ENCODE measurements at places on chromosomes 11 and 22.

GRCh38 chr11:118910309-118911112 is 15.2 kb downstream of the BCL9L start:
- no peak for DNase-seq

DNA sequence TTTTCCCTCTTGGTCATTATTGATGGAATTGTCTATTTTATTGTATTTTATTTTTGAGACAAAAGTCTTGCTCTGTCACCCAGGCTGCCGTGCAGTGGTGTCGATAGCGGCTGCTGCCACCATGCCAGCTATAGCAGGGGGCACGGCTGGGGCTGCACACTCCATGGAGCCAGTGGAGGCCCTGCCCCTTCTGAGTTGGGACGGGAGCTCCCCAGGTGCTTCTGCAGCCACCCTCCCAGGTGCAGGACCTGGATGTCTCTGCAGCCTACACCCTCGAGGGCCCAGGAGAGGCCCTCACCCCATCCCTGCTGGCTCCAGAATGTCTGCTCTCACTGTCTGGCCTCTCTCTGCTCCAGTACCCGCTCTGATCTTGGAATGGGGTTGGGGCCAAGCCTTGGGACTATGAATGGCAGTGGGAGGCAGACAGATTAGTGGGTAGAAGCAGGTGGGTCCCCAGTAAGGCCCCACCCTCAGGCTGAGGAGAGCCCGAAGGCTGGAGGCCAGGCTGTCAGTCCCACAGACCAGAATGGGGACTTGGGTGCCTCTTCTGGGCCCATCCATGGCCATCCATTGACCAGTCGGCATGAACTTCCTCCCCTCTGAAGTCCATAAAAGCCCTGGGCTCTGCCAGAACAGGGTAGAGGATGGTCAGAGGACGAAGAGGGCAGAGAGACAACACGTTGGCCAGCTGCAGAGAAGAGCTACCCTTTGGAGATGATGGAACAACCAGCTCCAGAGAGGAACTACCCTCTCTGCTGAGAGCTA is 49.6 kb upstream of the ATXN10 start:
- DNase-seq, result no peak

DNA sequence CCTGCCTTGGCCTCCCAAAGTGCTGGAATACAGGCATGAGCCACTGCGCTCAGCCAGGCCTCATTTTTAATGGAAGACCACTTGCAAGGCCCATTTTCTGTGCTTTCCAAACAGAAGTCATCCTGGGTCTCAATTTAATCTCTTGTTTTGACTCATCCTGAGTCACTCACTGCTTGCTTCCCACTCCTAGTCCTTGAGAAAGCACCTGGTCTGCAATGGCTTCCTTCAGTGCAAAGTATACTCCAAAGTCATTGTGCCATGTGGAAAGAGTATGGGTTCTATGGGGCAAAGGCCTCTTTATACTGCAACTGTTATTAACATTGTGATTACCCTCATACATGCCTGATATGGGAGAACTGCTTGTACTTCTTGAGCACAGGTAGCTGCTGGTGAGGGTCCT is 18.3 kb upstream of the SLC5A1 start:
- DNase-seq, result no peak

DNA sequence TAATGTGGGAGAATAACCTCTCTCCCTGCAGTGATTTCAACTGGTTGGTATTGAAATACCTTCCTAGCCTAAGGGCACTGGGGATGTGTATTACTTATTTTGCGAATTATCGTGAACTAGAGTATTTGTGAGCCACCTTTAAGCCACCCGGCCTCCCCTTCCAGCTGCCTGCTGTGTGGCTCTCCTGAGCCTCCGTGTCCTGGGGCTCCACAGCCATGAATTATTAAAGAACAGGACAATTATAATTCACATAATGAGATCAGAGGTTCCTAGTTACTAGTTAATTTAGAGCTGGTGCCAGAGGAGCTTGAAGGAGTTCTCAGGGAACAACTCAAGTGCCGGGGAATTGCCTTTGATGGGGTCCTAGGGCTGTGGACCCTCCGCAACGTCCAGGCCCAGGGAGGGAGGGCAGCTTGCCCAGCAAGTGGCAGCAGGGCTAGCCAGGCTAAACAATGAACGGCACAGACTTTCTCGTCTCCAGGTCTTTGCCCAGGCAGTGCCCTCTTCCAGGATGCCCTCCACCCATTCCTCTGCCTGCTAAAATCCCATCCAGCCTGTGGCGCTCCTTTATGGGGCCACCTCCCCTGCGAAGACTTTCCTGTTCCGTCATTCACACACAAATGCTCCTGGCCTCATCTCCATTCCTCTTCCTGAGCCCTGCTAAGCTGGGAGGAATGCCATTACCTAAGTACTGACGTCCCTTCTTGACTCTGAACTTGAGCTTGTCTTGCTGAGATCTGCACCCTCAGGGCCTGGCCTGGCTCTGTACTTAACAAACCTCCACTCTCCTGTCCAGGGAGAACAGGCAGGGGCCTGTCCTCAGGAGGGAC is 91.5 kb downstream of the RTL6 start:
- no peak for DNase-seq

DNA sequence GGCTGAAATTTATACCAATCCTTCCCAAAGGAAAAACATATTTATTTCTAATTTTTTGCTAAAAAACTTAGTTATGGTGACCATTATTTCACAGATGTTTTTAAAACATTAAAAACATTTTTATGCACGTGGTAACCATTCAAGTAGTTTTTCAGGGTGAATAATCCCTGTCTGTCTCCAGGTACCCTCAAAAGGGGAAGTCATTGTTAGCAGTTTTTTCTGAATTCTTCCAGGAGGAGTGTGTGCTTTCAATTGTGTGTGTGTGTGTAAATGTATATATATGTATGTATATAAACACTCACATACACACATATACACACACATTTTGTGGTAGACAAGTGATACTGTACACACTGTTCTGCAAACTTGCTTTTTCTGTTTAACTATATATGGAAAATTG is 43.9 kb downstream of the MIAT start:
- no peak for DNase-seq

- DNase-seq, result no peak
Observed at GRCh38 chr11:2136209-2136951, 2.8 kb downstream of the IGF2 start.

DNA sequence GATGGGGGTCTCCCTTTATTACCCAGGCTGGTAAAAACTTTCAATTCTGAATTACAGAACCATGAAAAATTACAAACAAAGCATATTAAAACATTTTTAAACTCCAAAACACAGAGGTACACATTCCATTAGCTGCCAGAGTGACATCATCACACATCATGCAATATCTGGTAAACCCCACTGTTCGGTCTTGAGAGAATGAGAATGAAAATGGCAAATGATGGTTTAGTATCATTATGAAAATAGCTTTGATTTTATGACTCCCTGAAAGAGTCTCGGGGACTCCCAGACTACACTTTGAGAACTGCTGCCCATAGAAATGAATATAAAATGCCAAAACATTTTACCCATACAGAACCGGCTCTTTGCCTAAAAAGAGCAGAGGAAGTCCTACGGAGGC is 18.8 kb downstream of the LARGE2 start:
- DNase-seq, result no peak

DNA sequence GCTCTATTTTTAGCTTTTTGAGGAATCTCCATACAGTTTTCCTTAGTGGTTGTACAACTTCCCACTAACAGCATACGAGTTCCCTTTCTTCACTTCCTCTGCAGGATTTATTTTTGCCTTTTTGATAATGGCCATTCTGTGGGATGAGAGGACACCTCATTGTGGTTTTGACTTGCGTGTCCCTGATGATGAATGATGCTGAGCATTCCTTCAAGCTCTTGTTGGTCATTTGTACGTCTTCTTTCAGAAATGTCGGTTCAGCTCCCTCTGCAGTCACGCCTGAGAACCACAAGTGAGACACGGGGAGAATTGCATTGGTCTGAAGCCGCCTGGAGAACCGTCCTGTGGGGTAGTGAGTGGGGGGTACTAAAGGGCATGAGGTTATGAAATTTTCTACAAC is 2.0 kb upstream of the KRTAP5-10 start:
- no peak for DNase-seq

DNA sequence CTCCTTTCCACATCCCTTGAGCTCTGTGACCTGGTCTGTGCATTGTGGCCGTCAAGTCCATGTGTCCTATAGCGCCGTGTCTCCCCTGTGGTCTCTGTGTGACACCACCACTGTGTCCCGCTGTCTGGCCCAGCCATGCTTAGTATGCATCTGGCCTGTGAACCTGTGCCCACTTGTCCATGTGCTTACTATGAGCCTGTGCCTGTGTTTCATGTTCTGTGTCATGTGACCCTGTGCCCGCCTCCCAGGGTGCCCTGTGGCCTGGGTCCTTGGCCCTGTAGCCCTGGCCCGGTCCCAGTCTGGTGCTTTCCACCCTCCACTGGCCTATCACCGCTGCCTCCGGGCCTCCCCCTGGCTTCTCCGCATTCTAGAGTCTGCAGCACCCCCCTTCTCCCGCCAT is 80.6 kb downstream of the CCDC83 start:
- DNase-seq, result no peak

GRCh38 chr11:84924154-84924692 is 702.9 kb downstream of the DLG2 start:
- no peak for DNase-seq

DNA sequence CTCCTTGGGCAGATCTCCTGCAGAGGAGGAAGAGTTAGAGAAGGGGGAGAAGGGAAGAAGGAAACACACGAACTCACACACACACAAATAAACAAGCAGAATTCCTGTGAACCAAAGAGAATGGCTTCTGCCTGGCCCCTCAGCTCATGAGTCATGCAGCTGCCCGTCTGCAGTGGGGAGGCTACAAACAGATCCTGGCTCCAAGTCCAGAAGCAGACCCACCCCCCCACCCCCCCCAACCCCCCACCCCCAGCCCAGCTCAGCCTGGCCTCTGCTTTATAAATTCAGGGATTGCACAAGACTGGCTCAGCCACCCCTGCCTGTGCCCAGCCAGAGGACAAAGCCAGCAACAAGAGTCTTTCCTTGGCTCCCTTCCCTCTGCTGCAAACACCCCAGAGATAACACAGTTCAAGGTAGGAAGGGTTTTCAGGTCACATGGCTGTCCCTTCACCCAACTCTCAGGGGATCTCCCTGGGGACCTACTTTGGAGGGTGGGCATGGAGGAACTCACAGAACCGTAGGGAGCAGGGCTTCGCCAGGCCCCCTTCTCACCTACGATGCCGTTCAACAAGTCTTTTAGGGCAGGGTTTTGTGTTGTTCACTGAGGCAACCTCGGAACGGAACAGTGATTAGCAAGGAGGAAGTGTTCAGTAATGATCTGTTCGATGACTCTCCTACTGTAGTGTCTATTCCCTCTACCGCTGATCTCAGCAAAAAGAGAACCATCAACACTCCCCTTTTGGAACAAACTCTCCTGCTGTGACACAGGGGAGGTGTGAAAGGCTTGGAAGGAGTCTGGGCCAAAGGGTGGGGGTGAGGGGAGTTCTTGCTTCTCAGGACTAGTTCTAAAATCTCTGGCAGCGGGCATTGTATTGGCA is 35.5 kb downstream of the RPL27A start:
- no peak for DNase-seq

DNA sequence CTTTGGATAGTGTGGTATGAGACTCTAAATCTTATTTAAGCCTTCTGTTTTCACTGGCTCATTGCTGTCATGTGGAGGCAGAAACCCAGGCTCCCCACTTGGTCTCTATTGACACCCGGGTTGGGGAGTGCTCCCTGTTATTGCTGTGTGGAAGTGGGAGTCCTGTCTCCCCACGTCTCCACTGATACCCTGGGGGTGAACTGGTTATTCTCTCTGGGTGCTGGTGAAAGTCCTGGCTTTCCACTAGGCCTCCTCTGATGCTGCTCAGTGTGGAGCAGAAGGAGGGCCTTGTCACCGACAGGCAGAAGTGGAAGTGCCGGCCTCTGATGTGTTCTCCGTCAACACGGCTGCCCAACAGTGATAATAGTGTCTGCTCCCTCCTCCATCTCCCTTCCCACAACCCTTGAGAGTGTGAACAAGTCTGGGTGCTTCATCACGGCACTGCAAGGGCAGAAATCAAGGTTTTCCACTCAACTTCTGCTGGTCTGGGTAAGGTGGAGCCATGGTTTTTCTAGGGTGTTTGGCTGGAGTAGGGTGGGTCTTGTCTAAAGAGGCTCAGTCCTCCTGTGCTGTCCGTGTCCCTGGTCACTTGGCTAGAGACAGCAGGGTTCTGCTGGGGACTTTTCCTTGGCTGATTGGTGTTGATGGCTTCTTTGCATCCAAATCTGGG is 240.7 kb upstream of the B3GAT1 start:
- DNase-seq, result no peak

DNA sequence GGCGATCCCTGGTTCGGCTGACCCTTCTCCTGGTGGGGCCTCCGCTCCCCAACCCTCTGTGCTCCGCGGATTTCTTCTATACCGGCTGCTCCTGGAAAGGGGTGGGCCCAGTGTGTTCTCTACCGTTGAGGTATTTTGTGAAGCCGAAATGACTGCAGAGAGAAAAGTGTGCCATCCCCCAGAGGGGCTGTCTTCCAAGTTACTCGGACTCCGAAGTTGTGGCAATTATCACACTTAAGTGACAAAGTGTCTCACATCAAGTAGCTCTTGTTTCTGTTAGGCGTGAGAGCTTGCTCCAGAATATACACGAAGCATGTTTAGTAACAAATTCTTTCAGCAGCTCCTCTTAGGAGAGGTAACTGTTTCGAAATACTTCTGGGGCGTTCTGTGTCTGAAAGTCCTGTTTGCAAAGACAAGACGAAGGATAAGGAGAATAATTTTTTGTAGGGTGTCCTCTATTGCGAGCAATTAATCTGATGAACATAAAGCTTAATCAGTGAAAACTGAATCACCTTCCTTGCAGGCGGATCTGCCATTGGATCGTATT is 434 bp downstream of the XPNPEP3 start:
- DNase-seq, result no peak

- no peak for DNase-seq
Observed at GRCh38 chr22:32217465-32217864, 12.6 kb upstream of the RFPL2 start.

GRCh38 chr11:116913000-116913399 is 75.6 kb upstream of the APOA1 start:
- no peak for DNase-seq

- no peak for DNase-seq
Observed at GRCh38 chr11:69427337-69427736, 54.1 kb upstream of the LINC01488 start.

GRCh38 chr11:30016588-30017363 is at the start of gene KCNA4:
TSS of gene KCNA4 (minus strand) at chr11:30017030. CDS start at chr11:30012678, 4,352 bp downstream.
- DNase-seq, result no peak

DNA sequence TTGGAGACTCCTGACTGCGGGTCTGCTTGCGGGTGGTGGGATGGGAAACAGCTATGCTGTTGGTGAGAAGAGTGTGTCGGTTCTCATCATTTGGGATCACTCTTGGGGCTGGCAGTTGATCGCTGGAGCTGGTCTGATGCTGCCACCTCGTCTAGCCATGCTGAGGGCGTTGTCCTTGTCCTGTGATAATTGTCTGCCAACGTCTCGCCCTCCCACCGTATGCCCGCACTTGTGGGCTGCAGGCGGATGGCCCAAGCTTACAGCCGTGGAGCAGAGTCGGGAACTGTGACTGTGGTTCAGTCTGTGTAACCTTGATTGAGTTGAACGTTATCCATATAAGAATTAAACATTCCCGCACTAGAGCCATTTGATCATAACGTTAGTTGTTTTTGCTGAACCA is 204.4 kb downstream of the TBC1D22A start:
- no peak for DNase-seq

Measured in cerebellar nuclear complex (tissue), 1 donor.